ENCODE measurements at places on chromosomes 1 and 21.

DNA sequence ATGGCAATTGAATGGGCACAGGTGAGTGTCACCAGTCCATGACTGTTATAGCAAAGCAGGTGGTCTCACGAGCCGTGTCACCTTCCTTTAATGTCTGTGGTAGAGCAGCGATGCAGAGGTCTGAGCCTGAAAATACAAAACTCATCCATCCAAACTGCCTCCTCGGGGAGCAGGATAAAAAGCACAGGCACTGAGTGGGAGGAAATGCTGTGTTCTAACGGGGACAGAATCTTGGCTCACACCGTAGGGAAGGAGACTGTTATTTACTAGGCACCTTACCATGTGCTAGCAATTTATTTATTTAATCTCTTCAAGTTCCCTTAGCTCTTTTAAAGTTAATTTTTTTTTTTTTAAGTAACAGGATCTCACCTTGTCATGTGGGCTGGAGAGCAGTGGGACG is 1.2 kb downstream of the ASCL5 start:
- no peak for DNase-seq

DNA sequence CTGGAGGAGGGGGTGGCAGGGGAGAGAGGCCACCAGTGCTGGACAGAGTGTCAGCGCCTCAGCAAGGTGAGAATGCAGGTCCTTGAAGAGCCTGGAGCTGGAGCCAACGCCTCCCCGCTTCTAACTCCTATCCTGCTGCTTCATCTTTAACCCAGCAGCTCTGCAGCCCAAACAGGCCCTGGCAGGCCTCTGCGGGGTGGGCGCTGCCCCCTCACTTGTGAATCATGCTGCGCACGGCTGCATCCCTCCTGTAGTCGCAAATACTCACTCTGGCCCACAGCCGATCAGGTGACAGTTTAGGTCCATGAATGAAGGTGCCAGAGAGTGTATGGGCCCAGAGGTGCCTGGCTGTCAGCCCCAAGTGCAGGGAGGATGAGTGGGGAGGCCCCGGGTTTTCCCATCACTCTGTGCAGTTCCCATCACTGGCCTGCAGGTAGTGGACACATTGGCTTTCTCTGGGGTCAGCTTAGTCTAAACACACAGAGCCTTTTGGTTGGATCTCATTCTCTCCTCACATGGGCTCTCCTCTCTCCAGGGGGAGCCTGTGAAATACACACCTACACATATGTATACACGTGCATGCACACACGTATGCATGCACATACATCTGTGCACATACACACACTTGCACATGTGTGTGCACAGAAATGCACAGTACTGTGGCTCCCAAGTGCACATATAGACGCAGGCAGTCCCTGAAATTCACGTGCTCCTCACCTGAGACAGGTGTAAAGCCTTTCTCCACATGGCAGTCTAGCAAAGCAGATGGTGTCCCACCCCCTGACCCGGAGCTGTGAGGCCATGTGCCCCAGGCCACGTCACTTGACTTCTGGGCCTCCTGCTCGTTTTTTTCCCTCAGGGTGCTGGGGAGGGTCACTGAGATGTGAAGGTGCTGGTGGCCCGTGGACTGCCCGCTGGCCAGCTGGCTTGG is 52.0 kb downstream of the TRIM11 start:
- no peak for DNase-seq

- no peak for DNase-seq
These were observed 65.3 kb upstream of the PSEN2 start for GRCh38 chr1:226804907-226805759.

DNA sequence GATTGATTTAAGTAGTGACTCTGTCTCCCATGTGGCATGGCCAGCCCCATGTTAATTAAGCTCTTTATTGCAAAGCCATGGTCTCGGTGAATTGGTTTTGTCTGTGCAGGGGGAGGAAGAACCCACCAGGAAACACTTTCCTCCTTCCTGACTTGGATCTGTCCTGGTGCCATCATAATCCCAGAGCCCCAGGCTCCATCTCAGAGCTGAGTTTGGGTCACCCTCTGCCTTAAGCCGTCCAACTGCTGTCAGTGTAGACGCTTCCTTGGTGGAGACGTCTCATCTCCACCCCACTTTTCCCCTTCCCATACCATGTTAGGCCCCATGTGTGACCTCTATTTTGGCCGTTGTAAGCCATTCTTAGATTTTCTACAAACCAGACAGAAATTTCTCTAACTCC is 36.0 kb upstream of the COL6A2 start:
- no peak for DNase-seq

GRCh38 chr1:93612510-93612909 is 69.1 kb downstream of the BCAR3 start:
- no peak for DNase-seq

GRCh38 chr1:183323849-183324683 is 94.1 kb downstream of the NMNAT2 start:
- no peak for DNase-seq

DNA sequence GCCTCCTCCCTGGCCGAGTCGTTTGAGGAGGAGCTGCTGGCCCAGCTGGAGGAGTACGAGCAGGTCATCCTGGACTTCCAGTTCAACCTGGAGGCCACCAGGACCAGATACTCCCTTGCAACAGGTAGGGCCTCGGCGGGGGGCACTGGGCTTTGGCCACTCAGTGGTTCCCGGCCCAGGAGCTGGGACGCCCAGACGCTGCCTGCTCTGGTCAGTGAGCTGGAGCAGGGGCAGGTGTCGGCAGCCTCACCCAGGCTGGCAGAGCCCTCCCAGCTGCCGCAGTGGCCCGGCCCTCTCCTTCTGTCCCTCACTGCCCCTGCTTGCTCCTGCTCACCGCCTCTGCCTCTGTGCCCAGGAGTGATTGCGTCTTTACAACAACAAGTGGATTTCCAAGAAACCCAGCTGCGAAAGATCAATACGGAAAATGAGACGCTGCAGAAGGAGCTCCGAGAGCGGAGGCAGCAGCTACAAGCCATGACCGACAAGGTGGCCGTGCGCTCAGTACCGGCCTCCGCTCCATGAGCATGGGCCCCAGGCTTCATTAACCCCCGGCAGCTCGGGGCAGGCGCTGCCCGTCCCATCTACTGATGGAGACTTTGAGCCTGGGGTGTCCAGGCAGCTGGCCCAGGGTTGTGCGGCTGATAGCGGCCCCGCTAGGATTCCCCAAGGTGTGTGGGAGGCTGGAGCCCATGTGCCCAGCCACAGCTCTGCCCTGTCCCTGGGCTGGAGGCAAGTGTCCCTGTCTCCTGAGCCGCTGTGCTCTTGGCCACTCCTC is 9.0 kb upstream of the SMIM1 start:
- DNase-seq: no peak

- DNase-seq: peak; percentile 87
These were observed 32.7 kb downstream of the TUT4 start for GRCh38 chr1:52520148-52520547.

- no peak for DNase-seq
These were observed 5.5 kb downstream of the TNFRSF25 start for GRCh38 chr1:6460301-6461050.

- peak; percentile 19 for DNase-seq
These were observed 7.6 kb downstream of the TENT5C start for GRCh38 chr1:117613249-117613968.

DNA sequence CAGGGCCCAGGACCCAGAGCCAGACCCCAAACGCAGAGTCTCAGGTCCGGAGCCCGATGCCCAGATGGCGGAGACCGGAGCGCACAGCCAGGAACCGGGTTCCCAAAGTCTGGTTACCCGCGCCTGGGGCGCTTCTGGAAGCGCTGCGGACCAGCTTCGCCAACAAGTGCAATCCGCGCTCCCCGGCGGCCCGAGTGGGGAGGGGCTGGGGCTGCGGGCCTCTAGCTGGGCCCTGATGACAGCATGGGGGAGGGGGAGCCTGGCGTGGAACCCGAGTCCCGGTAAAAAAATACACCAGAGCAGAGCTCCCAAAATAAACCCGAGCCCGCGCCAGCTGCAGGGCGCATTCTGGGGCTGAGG is 494 bp downstream of the NT5C1A start:
- no peak for DNase-seq

Data from fibroblast of the aortic adventitia (primary cell).